ENCODE measurements at places on chromosomes 12 and 14. TPM values are rescaled to one million over a fixed set of nuclear protein-coding genes. Genes with fewer than 3 reads are reported as not detected.

The KRT1 gene
- not detected for polyA plus RNA-seq

The HPD gene
- 393 TPM for polyA plus RNA-seq

The DHRS2 gene
- 2.4 TPM for polyA plus RNA-seq

The AQP6 gene
- 74.1 TPM for polyA plus RNA-seq

The TM9SF1 gene
- 41.1 TPM for polyA plus RNA-seq

The PLBD1 gene
- 28.4 TPM for polyA plus RNA-seq

The KLHDC1 gene
- 2.3 TPM for polyA plus RNA-seq

The EXOC5 gene
- polyA plus RNA-seq = 11.6 TPM

The SLC38A2 gene
- 38.6 TPM for polyA plus RNA-seq

The RD3L gene
- not detected for polyA plus RNA-seq

The EML5 gene
- polyA plus RNA-seq = 0.26 TPM

The ENO2 gene
- 10.3 TPM for polyA plus RNA-seq

The TPH2 gene
- polyA plus RNA-seq = not detected

The IQSEC3 gene
- 6.9 TPM for polyA plus RNA-seq

The PSMA3 gene
- polyA plus RNA-seq = 164 TPM

The GSG1 gene
- polyA plus RNA-seq = 0.34 TPM

The PRB2 gene
- not detected for polyA plus RNA-seq

The CCDC197 gene
- not detected for polyA plus RNA-seq

Measured in kidney (tissue), 22 donors.